Hindlimb muscle (tissue), 1 donor: ENCODE measurements at places on chromosomes 6 and 20.

DNA sequence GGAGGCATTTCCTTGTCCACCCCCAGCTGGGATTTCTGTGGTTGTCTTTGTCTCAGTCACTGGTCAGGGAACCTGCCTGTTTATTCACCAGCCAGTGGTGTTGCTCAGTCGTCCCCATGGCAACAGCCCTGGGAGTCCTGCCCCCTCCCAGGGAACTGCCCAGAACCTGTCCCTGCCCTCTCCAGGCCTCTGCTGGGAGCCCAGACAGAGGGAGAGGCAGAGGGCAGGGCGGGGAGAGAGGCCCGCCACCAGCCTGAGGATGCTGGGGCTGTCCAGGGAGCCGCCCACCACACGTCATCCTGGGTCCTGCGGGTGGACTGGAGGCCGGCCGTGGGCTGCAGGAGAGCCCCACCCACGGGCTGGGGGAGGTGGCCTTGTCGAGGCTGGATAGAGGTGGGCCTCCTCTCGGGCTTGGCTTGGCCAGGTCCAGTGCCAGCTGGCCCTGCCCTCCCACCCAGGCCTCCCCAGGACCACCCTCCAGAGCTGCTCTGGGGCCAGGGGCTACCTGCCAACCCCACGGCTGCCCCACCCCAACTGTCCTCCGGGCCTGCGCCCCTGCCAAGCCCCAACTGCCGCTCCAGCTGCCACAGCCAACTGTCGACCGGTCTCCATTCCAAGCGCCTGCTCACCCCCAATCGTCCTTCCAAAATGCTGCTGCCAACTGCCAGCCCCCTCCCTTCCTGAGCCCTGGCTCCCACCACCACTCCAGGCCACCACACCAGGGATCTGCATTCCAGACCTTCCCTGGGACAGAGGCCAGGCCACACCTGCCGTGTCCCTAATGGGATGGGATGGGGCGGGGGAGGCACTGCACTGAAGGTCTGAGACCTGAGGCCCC is 4.2 kb upstream of the ZBTB46 start:
- DNase-seq, result peak; percentile 89

DNA sequence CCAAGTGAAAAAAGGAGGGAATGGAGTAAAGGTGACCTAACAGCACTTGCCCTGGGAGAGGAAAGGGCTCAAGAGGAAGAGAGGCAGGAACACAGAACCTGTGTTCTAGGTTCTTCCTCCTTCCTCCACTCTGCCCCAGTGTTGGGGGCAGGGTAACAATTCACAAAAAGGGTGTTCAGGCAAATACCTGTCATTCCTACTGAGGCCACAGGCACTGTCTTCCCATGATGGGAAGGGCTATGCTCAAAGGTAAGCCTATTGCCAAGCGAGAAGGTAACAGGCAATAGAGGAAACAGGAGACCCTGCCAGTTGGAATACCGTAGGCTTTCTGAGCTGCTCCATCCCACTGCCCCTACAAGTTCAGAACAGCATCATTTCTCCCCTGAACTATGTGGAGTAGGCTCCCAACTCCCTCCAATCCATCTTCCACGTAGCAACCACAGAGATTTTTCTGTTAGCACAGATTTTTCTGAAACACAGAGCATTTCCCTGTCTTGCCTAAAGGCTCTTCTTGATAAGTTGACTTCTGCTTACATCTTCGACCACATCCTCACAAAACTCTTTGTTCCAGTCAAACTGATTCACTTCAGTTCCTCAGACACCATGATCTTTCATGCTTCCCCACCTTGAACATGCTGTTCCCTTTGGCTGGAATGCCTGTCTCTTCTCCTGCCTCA is 2.7 kb downstream of the AGPAT1 start:
- no peak for DNase-seq

GRCh38 chr20:35117196-35117595 is 24.6 kb upstream of the TRPC4AP start:
- DNase-seq, result no peak

DNA sequence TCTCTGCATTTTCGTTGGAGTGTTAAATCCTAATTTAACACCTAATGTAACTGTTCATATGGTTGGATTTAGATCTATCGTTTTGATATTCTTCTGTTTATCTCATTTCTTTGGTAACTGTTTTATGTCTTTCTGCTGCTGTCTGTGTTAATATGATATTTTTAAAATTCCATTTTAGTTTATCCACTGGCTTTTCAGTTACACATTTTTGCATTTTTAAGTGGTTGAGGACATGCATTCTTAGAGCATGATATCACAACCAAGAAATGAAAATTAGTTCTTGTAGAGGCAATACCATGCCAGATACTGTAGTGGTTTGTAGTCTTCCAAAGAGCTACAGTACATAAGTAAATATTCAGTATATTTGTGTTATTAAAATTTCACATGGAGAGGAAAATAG is 58.6 kb downstream of the LIN28B start:
- no peak for DNase-seq

GRCh38 chr6:26545627-26546026 is 7.5 kb downstream of the HMGN4 start:
- DNase-seq, result no peak

DNA sequence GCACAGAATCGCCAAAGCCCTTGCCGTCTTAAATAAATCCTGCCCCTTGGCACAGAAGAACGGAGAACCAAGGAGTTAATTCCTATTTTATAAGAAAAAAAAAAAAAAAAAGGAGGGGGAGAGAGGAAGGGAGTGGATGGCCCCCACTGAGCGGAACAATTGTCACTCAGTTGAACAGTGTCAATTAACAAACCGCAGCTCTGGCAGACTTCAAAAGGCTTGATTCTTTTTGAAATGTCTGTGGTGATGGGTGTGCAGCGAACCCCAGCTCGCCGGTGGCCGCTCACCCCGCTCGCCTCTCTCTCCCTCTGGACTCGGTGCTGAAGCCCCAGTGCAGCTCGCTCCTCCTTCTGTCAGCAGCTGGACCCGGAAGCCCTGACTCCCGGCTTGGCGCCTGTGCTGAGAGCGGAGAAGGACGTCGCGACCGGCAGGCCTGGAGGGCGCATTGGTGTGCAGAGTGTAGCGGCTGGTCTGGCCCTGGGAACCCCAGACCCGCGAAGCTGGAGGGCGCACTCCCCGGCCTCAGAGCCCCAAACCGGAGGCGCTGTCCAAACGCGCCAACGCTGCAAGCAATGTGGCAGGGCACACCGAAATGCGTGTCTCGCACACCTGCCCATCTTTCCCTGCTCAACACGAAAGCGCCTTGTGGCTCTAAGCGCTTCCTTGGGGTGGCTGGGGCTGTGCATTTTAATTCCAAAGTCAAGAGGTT is 3.4 kb downstream of the LINC00237 start:
- no peak for DNase-seq
